ENCODE measurements at places on chromosomes 1 and 21.

GRCh38 chr1:6923955-6924881 is 139.0 kb downstream of the CAMTA1 start:
- DNase-seq, result peak; percentile 43

GRCh38 chr21:44969066-44969670 is 29.3 kb downstream of the SLX9 start:
- DNase-seq, result no peak

DNA sequence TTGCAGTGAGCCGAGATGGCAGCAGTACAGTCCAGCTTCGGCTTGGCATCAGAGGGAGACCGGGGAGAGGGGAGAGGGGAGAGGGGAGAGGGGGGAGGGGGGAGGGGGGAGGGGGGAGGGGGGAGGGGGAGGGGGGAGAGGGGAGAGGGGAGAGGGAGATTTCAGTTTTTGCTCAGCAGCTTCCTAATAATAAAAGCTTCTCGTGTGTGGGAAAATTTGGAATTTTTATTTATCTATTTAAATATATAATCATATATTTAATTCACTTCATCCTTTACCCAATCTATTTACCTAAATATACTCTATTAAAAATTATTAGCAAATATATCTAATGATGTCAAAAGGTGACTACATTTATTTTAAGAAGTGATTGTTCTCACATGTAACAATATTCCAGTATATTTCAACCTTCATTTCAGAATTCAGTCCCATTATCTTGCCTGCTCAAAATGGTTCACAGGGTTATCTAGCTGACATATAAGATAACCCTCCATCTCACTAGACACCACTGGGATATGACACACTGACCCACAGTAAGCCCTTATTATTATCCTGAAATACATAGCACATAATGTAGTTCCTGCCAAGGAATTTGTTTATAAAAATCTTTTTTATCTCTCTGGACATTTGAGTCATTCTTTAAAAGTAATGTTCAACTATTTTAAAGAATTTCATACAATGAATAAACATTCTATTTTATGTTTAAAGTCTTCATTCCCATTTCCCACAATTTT is 105.9 kb downstream of the GPATCH2 start:
- no peak for DNase-seq

GRCh38 chr1:228087771-228088251 is 5.3 kb downstream of the ARF1 start:
- DNase-seq, result no peak

- no peak for DNase-seq
These were observed 3.4 kb upstream of the CDCA8 start for GRCh38 chr1:37688926-37689325.

- no peak for DNase-seq
These were observed at the start of gene TP73 for GRCh38 chr1:3651930-3652547. TP73 (plus strand) TSS chr1:3652516; CDS start chr1:3682366, 29,850 bp downstream.

DNA sequence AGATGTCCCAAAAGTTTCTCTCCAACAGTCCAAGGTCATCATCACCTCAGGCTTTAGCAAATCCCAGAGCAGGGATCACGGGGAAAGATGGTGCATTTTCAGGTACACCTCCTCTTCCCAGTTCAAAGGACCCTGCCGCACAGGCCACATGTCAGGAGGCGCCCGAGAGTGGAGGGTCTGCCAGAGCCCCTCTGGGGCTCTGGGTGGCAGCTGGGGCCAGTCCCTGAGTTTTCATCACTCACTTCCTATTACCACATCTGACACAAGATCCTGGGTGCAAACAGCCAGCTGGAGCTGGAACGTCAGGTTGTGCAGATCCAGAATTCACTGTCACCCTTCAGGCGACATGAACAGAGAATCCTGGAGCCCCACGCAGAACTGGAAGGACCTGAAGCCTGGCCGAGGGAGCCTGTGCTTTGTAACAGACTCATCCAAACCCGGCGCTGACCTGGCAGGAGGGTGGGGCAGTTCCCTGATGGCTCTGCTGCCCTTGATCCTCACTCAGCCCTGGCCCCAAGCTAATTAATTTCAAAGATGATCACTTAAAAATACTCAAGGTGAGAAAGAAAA is 8.8 kb downstream of the TMEM63A start:
- no peak for DNase-seq

DNA sequence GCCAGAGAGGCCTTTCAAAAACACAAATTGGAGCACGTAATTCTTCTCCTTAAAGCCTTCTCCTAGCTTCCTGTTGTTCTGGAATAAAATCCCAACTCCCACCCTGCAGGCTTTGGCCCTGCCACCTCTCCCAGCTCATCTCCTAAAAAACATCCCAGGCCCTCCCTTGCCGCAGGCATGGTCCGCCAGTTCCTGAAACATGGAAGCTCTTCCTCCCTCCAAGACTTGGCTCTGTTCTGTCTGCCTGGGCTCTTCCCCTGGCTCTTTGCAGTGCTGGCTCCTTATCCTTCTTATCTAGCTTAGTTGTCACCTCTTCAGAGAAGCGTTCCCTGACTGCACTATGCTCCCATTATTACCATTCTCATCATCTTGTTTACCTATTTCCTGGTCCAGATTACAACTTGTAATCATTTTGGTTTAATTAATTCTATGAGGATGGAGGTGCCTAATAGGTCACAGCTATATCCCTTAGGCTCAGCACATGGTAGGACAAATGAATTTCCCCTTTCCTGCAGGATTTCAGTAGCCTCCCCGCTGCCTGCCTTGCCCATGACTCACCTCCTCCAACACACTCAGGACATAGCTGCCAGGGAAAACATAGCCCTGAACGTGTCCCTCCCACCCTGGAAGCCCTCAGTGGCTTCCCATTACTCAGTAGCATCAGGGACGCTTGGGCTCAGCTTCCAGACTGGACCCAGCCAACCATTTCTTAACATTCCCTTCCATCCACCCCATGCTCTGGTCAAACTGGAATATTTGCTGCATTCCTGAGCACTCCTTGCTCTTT is 15.7 kb upstream of the IGSF21 start:
- no peak for DNase-seq

DNA sequence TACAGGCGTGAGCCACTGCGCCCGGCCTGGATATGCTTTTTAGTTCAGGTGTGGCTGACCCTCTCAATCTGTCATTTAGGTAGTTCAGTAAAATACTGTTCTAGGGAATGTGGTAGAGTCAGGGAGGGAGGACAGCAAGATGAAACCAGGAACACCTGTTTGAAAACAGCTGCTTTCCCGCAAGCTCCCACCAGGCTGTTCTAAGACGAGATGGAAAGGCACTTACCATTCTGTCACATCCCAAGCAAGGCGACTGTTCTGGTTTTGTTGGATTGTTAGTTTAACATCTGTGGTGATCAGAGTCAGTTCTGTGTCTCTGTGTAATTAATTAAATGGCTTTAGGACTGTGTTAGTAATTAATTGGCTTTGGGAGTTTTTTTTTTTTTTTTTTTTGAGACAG is 2.9 kb downstream of the CHAF1B start:
- no peak for DNase-seq

GRCh38 chr1:240090957-240091600 is 604 bp upstream of the FMN2 start:
- DNase-seq, result no peak

- no peak for DNase-seq
These were observed 395.8 kb upstream of the VAMP3 start for GRCh38 chr1:7375329-7375728.

DNA sequence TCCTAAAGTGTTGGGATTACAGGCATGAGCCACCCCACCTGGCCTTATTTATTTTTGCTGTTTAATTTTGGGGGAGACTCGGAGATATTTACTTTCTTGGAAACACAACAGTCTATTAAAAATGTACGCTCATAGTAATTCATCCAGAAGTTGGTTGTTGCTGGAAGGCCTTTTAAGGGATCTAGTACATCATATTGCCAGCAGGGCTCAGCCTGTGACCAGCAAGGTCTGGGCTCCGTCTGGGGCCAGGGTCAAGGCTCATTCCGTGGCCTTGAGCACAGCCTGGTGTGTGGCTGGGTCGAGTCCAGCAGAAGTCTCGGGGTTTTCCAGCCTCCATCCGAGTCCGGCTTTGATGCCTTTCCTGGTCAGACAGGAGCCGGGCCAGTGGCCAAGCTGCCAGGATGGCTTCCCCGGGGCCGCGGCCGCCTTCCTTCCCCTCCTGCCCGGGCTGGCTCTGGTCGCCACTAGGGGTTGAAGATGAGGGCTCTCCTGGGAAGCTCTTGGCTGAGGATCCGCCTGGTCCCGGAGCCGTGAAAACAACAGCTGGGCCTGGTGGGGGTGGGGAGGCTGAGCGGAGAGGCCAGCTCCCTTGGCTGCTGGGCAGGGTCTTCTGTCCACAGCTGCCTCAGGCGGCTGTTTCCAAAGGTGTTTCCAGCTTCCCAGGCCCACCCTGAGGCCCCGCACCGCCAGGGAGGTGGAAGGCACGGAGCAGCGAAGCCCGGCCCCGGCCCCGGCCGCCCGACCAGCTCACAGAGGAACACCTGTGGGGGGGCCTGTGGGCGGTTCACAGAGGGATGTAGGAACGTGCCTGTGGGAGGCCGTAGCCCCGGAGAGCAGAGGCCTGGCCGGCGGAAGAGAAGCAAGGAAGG is 5.1 kb upstream of the VWA1 start:
- DNase-seq, result no peak

- no peak for DNase-seq
These were observed 6.3 kb downstream of the FHL3 start for GRCh38 chr1:37998913-37999429.

DNA sequence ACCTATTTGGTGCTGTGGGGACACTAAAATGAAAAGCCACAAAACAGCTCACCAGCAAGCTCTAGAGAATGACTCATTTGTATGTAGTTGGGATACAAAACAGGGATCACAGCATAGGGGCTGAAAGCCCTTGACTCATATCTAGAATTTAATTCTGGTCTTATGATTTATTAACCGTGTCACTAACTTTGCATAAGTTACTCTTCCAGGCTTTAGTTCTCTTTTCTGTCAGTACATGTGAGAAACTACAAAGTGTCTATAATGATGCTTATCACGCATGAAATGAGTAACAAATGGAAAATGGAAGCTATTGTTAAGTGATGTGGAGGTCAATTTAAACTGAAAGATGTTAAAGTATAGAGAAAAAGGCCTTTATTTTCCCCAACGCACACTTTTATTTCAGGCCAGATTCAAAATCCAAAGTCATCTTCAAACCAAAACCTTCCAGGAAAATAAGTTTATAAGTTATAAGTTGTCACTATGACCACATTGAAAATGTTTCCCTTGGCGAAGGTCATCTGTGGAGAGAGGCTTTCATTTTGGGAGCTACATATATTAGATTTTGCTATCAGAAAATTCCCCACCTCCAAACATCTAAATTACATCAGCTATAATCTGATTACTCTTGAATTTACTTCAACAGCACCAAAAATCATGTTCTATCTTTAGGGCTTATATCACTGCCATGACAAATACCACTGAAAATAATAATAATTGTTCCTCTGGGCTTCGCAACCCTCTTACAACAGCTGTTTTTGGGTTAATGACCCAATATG is 430.5 kb downstream of the MRPL39 start:
- no peak for DNase-seq

- DNase-seq, result no peak
These were observed 9.9 kb downstream of the PHTF1 start for GRCh38 chr1:113749402-113749801.

- DNase-seq, result no peak
These were observed 79.7 kb upstream of the MAP10 start for GRCh38 chr1:232725305-232726047.

DNA sequence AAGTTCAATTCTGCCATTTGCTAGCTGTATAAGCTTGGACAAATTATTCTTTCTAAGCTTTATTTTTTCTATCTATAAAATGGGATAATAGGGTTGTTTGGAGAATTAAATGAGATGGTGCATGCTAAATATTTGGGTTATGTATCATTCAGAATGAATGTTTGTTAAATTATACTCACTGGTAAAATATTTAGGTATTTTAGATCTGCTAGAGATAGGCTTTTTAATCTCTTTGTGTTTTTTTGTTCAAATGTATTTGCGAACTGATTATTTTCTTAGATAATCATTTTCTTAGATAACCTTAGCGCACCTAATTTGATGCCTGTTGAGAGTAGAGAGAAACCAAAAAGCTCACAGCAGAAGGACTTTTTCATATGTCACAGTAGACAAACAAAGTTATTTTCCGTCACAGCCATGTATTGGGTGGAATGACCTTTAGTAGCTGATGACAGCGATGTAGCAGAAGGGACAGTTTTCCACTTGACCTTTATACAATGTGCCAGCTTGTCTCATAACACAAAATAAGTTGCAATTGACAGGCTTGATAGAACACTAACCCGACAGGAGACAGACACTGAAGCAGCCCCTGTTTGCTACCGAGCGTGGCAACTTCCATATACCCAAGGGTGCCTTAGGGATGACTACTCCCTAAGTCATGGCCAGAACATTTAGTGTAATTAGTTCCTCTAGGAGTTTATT is 93.0 kb downstream of the DISC1 start:
- no peak for DNase-seq

DNA sequence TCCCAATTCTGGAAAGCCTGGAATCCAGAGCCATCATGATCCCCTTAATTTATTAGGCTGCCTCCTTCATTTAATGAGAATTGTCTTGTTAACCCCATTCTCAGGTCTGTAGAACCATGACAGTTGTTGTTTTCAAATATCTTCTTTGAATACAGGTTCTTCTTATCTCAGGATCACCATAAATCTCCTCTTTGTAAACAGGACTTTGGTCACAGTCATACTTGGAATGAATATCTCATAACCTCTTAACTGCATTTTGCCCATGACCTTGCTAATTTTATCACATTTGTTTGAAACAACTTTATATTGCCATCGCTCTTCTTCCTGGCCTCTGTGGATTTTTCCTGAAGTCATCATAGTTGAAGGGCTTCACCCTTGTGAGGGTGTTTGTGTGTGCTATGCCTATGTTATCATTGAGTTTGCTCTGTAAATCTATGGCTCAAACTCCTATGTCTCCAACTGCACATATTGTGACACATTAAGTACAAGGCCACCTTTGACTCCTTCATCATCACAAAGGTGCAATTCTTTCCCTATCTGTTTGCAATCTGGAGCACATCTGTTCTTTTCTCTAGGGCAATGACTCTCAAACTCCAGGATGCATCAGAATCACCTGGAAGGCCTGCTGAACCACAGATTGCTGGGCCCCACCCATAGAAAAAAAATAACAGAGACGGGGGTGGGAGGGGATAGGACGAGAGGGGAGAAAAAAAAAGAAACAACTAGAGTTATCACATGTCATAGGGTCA is 54.2 kb downstream of the FCRL5 start:
- DNase-seq, result no peak

- DNase-seq, result no peak
These were observed 74.3 kb upstream of the IFNAR2 start for GRCh38 chr21:33155422-33155821.

- DNase-seq, result no peak
These were observed 8.9 kb downstream of the MFAP2 start for GRCh38 chr1:16971341-16972188.

DNA sequence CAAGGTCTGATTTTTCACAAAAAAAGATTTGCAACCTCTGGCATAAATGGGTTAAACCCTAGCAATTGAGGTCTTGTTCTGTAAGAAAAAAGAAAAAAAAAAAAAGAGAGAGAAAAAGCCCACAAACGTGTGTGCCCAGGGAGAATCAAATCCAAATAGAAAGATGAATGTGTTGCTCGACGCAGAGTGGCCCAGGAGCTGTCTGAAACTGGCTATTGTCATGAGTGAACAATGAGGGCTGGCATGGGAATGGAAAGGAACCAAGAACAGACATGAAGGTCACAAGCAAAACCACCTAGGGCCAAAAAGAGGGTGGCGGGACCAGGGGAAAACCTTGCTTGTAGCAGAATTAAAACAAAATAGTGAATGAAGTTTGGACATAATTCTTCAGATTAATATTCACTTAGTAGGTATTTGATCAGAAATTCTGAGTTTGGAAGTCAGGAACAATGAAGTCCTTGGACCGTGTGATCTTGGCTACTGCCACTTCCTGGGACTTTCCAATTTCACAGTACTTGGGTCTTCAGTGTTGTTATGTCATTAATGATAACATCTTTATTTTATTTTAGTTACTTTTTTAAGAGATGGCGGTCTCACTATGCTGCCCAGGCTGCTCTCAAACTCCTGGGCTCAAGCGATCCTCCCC is 3.1 kb downstream of the ENO1 start:
- no peak for DNase-seq

All from forelimb muscle (tissue), 1 donor.